ENCODE measurements at places on chromosomes 12 and 14.

DNA sequence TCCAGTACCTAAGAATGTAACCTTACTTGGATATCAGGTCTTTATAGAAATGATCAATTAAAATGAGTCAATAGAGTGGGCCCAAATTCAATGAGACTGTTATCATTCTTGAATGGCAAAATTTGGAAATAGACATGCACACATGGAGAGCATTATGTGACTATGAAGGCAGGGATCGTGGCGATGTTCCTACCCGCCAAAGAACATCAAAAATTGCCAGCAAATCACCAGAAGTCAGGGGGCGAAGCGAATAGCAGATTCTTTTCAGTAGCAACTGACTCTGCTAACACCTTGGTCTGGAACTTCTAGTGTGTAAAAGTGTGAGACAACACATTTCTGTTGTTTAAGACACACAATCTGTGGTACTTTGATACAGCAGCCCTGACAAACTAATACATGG, 192.5 kb downstream of the ACSS3 start:
- DNase-seq: no peak

- no peak for DNase-seq
Observed at GRCh38 chr14:103155826-103156394, 32.6 kb downstream of the TNFAIP2 start.

DNA sequence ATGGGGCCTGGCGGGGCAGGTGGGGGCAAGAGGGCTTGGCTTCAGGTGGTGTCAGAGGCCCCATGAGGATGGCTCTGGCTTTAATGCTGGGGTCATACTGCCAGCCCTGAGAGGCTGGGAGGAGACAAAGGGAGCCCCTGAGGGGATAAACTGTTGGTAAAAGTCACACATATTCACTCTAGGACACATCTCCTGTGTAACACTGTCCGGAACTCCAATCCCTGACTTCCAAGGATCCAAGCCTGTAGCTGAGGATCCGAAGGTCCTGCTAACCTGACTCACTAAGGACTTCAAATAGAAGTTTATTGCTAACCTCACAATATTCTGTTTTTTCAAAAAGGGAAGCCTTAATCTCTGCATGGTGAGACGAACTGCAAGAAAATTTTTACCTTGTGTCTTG, 39.2 kb upstream of the GPR68 start:
- DNase-seq: no peak

DNA sequence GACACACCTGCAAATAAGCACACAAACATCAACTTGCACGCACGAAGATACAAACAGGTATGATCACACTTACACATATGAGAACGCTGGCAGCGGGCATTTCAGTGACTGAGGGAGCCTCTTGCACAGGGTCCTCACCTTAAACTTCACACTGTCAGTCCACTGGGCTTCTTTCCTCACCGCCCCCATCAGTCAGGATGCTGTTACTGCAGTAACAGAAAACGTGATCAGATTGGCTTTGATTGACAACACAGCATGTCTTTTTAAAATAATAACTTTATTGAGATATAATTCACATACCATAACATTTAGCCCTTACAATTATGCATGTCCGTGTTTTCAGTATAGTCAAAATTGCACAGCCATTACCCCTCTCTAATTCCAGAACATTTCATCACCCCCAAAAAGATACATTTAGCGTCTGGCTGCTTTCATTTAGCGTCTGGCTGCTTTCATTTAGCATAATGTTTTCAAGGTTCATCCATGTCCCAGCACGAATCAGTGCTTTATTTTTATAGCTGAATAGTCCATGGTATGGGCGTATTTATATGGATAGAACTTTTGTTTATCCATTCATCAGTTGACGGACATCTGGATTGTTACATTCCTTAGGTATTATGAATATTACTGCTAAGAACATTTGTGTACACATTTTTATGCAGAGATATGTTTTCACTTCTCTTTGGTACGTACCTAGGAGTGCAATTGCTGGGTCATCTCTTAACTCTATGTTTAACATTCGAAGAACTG, 8.4 kb downstream of the CCDC197 start:
- DNase-seq: peak; percentile 53
